Gastroesophageal sphincter (tissue), 4 donors: ENCODE measurements at places on chromosomes 2 and 18.

GRCh38 chr2:71798266-71799012 lies 345.1 kb downstream of the DYSF start:
- no peak for ATAC-seq

DNA sequence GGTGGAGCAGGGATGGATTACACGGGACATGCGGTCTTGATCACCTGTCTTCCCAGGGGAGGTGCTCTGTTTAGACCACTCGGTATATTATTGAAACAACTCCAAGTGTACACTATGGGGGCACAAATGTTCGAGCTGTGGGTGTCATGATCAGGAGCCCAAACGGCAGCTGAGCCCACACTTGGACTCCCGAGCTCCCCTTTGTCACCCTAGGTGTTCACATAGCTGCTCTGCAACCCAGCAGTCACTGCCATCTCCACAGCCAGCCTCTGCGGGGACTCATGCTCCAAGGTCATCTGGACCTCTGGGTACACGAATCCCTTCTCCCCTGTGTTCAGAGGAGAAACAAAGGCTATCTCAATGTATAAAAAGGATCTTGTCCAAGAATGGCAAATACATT lies 46.0 kb downstream of the CAPN13 start:
- no peak for ATAC-seq

DNA sequence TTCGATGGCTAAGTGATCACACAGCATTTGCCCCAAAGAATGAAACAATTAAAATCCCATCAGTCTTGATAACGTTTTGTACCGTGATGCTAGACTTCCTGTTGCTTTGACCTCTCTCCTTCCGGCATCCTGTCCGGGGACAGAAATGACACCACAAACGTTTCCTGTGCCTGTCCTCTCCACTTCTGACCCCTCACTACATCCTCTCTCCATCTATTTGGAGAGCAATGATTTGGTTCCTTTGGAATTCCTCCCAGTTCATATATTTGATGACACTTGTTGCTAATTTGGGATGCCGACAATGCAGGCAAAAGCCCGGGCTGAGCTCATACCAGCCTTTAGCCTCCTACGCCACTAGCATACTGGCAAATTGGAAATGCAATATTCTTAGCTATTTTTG lies 151.2 kb upstream of the CCDC68 start:
- ATAC-seq, result peak; percentile 76

- no peak for ATAC-seq
Measured at GRCh38 chr18:60445341-60445740, 72.8 kb upstream of the MC4R start.

DNA sequence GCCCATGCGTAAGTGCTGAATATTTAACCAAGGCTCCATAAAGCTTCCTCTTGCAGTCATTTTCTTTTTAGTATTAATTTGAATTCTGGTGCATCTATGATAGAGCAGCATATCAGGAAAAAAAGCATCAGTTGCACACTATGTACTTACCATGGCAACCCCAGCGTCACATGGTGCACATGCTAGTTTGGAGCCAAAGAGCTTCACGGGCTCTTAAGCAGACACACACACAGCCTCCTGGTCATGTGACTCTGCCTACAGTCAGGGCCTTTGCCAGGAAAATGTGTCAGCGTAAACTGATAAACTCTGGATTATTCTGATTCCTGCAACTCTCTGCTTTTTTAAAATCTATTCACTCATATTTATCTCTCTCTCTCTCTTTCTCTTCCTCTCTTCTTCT lies 30.2 kb downstream of the NYAP2 start:
- ATAC-seq, result no peak

DNA sequence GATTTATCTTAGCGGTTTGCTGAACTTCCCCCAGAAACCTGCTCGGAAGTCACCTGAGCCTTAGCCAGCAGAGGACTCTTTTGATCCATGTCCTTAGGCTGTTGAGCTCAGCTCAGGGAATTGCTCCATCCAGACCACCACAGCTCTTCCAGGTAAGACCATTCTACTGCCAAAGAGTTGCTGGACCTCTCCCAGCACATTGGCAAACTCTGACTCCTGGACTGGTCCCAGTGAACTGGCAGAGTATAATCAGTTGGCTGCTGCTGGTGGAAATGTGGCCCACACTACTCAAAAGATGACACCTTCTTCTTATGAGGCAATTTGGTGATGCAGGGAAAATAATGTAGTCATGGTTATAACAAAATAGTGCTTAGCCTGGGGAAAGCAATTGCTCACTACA lies 308.8 kb upstream of the FIGN start:
- no peak for ATAC-seq

DNA sequence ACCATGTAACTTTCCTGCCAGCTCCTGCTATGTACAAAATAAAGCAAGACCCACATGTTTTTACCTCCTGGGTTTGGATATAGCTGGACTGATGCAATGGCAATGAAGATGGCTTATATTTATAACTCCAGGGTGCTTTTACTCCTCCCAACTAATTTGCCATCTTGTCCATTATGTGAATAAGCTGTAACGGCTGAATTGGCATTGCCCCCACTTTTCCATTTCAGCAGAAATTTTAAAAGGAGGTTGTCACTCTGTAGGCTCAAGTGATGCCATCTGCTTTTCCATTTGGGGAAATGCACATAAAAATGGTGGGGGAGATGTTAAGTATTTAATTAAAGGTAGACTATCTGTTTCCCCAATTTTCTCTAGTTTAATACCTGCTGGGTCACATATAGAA lies 345.5 kb downstream of the ERBB4 start:
- no peak for ATAC-seq

DNA sequence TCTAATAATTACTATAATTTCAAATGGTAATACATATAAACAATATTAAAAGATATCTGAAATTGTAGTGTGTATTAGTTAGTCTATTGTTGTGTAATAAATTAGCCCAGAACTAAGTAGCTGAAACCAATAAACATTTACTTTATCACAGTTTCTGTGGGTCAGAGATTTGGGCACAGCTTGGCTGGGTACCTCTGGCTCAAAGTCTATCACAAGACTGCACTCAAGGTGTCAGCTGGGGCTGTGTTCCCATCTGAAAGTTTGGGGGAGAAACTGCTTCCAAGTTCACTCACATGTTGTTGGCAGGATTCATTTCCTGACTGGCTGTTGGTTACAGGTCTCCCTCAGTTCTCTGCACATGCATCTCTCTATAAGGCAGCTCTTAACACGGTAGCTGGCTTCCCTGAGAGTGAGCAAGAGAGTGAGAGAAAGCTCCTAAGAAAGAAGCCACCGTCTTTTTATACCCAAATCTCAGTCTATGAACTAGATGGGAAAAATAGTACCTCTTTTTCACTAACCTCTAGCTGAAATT lies 25.6 kb upstream of the WIPF1 start:
- no peak for ATAC-seq

- peak; percentile 65 for ATAC-seq
Measured at GRCh38 chr18:59623456-59624368, 73.5 kb downstream of the CCBE1 start.

GRCh38 chr18:51120809-51121596 lies 76.5 kb downstream of the MEX3C start:
- ATAC-seq, result no peak

DNA sequence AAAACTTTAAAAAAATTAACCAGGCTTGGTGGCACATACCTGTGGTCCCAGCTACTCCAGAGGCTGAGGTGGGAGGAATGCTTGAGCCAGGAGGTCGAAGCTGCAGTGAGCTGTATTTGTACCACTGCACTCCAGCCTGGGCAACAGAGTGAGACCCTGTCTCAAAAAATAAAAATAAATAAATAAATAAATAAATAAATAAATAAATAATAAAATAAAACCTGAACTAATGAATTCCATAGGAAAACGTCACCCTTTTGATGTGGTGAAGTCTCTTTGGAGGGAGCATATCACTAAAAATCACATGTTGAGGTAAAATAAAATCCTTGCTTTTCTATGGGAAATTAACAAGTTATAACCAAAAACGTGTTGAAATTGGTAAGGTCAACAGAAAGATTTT lies 29.6 kb upstream of the ITGAV start:
- ATAC-seq, result no peak

GRCh38 chr2:41937464-41937906 lies 110.3 kb upstream of the PKDCC start:
- ATAC-seq, result no peak
